SIG-M5 (cell line): ENCODE measurements at places on chromosomes 7 and 10.

GRCh38 chr7:18053177-18053928 lies 25.7 kb upstream of the PRPS1L1 start:
- DNase-seq = no peak

DNA sequence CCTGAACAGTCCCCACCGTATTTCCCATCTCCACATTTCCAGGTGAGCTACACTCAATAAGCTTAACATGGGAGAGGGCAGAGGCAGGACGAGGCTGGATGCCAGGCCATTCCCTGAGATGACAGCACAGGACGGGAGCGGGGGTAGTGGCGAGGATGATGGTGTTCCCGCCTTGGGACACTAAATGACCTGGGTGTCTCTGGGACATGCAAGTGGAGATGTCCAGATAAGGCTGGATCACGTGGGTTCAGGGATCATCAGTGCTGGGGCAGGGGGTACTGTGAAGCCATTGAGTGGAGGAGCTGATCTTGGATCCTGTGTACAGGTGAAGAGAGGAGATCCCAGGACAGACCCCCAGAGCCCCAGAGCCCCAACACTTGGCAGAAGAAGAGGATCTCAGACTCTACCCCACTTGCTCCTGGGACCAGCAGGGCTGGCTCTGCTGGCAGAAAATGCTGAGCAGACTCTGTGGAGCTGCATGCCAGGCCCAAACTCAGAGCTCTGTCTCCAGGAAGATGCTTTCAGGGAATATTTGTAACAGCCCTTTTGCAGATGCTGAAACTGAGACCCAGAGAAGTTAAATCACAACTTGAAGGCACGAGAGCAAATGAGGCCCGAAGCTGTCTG lies 29.7 kb upstream of the HSPA12A start:
- no peak for DNase-seq

GRCh38 chr10:52663161-52663560 lies 109.4 kb downstream of the MBL2 start:
- DNase-seq = no peak

DNA sequence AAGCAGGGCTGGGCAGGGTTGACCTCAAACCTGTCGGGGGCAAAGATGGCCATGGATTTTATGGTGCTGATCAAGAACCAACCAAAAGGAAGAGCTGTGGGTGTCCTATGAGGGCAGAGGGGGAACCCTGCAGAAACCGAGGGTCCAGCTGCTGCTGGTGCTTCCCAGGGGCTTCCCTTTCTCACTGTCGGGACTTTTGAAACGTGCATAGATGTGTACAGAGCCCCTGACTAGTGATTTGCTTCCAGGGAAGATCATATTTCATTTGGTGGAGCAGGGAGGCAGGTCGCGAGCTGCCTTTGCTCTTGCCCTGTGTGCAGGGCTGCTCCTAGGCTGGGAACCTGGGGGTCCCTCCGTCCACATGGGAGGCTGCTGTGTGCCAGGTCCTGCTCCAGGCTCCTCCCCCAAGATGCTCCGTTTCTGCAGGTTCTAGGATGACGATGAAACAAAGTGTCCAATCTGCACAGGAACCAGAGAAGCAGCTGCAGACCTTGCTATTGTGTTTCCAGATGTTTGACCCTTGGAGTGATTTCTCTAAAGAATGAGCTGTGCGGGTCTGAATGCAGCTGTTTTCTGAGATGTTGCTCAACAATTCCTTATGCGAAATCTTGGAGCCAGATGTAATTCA lies 9.4 kb upstream of the INPP5A start:
- DNase-seq = no peak

GRCh38 chr7:45610660-45611299 lies 36.6 kb downstream of the ADCY1 start:
- DNase-seq = no peak

GRCh38 chr7:128005117-128005516 lies 26.1 kb downstream of the LRRC4 start:
- no peak for DNase-seq
